ENCODE measurements at places on chromosomes 4 and X.

GRCh38 chr4:143251348-143251747 is 66.6 kb downstream of the USP38 start:
- no peak for DNase-seq

DNA sequence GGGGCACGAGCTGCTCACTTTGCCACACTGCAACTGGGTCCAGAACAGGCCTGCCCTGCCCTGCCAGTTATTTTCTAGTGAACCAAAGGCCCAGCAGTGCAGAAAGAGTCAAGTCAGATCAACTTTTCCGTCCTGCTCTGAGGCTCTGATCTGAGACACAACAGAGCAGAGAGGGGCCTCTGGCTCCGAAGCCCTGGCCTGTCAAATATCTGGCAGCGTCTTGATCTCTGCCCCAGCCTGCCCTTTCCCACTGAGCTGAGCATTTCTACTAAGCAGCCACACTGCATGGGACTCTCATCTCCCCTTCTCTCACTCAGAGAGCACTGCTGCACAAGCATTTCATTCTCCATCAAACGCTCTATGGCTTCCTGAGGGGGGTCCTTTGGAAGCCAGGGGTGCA is 11.8 kb downstream of the IGFBP7 start:
- DNase-seq = no peak

DNA sequence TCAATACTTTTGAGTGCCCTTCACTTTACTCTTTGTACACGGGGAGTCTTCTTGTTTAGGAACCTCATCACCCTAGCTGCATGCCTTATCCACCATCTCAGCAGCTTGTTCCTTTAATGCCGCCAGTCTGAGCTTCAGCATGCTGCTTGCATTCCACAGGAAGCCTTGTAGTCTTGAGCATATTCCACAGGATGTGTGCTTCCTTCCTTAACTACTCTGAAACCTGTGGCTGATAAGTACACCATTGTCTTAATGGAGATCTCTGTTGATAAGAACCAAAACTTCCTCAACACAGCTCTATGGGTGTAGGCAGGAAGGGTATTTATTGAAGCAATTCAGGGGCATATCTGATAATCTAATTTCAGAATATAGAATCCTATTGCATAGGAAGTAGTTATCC is 24.4 kb upstream of the CCNI start:
- no peak for DNase-seq

GRCh38 chrX:85851418-85851817 is 195.9 kb downstream of the CHM start:
- no peak for DNase-seq

DNA sequence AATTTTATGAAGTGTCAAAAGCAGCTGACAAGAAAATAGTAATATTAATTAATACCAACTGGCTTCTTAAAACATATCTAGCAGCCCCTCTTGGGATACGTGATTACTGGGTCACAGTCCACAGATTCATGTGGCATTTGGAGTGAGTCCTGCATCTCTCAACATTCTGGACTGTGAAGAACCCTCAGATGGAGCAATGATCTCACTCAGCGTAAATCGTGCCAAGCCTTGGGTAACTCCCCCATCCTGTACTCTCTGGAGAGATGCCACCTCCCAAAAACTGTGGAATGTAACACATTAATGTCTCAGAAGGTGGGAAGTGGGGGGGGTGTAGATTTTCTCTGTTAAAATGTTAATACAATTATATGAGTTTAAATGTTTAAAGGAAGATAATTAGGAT is 118.2 kb upstream of the IQCM start:
- no peak for DNase-seq

DNA sequence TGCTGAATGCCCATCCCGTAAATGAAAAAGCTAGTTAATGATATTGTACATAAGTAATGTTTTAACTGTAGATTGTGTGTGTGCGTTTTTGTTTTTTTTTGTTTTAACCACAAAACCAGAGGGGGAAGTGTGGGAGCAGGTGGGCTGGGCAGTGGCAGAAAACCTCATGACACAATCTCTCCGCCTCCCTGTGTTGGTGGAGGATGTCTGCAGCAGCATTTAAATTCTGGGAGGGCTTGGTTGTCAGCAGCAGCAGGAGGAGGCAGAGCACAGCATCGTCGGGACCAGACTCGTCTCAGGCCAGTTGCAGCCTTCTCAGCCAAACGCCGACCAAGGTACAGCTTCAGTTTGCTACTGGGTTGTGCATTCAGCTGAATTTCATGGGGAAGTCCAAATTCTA is at the start of gene SPP1:
Gene SPP1, plus strand, starts transcription at position 249 of the 400 bp plus-strand sequence. CDS start 1,182 bp downstream, outside the sequence.
- DNase-seq = no peak
